Naive thymus-derived CD8-positive, alpha-beta T cell (primary cell): ENCODE measurements at places on chromosomes 3 and 15.

DNA sequence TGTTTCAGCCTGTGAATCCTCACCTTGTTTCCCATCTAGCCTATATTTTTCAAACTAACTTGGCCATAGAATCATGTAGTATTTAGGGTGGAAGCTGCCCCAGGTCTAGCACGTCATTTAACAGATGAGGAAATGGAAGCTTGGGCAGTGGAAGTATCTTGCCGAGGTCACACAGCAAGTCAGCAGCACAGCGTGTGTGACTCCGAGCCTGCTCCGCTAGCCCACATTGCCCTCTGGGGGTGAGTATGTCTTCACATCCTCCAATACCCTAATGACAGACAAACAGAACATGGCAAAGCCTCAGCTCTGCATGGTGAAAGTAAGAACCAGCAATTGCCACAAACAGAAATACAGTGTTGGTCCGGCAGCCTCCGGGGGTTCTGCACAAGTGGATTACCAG is 2.2 kb upstream of the CCR5 start:
- no peak for DNase-seq
- peak overlapping the region; percentile 69 for H3K27ac ChIP-seq
- H3K4me1 ChIP-seq = peaks cover 9% of the 10 kb centered on the region
- no peaks in the 10 kb centered on the region for H3K36me3 ChIP-seq
- peaks cover 3% of the 10 kb centered on the region for H3K27me3 ChIP-seq

- no peaks in the 10 kb centered on the region for H3K4me1 ChIP-seq
- DNase-seq = no peak
- H3K27ac ChIP-seq = no peak overlapping the region
- no peaks in the 10 kb centered on the region for H3K36me3 ChIP-seq
- H3K4me3 ChIP-seq = no peak overlapping the region
Observed at GRCh38 chr3:7207125-7207524, 346.2 kb downstream of the GRM7 start.

DNA sequence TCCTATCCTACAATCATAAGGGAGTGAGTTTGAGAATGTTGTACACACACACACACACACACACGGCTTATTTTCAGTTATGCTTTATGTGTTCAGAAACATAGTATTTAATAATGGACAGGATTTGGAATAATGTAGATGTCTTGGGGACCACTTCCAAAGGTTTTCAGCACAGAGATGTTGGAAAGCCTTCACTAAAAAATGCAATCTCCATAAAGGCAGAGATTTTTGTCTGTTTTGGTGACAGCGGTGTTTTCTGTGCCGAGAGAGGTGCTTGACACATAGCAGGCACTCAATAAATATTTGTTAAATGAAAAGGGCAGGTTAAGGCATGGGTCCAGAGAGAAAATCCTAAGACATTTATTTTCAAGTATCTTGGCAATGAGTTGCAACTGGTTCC is 428.2 kb upstream of the RGMA start:
- peaks cover 2% of the 10 kb centered on the region for H3K27me3 ChIP-seq
- H3K4me3 ChIP-seq = no peak overlapping the region
- H3K27ac ChIP-seq = no peak overlapping the region
- no peaks in the 10 kb centered on the region for H3K36me3 ChIP-seq
- no peak for DNase-seq

GRCh38 chr3:40086890-40087883 is 222.3 kb upstream of the EIF1B start:
- no peak overlapping the region for H3K4me3 ChIP-seq
- no peak for DNase-seq
- no peaks in the 10 kb centered on the region for H3K4me1 ChIP-seq
- H3K36me3 ChIP-seq = no peaks in the 10 kb centered on the region

DNA sequence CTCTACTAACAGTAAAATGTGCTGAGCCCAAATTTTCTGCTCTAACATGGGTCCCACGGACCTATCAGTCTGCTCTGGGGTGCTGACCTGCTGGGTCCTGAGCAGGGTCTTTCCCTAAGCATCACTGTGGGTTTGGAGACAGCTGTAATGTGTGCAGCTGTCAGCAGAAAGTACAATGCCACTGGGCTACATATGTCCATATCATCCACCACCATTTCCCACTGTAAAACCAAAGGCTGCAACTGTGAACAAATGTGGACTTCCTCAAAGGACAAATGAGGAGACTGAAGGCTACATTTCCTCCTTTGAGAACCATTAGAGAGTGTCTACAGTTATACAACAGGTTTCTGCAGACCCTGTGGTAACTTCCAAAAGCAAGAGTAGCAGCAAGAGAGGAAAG is 33.8 kb upstream of the IP6K2 start:
- no peak overlapping the region for H3K27ac ChIP-seq
- H3K36me3 ChIP-seq = peaks cover 13% of the 10 kb centered on the region

- no peak overlapping the region for H3K4me3 ChIP-seq
- H3K36me3 ChIP-seq = no peaks in the 10 kb centered on the region
- no peak overlapping the region for H3K27ac ChIP-seq
- peaks cover 3% of the 10 kb centered on the region for H3K27me3 ChIP-seq
- no peak for DNase-seq
Observed at GRCh38 chr3:124845406-124845805, 41.8 kb downstream of the ITGB5 start.

- no peak for DNase-seq
- H3K4me3 ChIP-seq = no peak overlapping the region
- no peaks in the 10 kb centered on the region for H3K4me1 ChIP-seq
- no peak overlapping the region for H3K27ac ChIP-seq
- H3K36me3 ChIP-seq = no peaks in the 10 kb centered on the region
Observed at GRCh38 chr3:65277798-65278197, 590.0 kb upstream of the ADAMTS9 start.

DNA sequence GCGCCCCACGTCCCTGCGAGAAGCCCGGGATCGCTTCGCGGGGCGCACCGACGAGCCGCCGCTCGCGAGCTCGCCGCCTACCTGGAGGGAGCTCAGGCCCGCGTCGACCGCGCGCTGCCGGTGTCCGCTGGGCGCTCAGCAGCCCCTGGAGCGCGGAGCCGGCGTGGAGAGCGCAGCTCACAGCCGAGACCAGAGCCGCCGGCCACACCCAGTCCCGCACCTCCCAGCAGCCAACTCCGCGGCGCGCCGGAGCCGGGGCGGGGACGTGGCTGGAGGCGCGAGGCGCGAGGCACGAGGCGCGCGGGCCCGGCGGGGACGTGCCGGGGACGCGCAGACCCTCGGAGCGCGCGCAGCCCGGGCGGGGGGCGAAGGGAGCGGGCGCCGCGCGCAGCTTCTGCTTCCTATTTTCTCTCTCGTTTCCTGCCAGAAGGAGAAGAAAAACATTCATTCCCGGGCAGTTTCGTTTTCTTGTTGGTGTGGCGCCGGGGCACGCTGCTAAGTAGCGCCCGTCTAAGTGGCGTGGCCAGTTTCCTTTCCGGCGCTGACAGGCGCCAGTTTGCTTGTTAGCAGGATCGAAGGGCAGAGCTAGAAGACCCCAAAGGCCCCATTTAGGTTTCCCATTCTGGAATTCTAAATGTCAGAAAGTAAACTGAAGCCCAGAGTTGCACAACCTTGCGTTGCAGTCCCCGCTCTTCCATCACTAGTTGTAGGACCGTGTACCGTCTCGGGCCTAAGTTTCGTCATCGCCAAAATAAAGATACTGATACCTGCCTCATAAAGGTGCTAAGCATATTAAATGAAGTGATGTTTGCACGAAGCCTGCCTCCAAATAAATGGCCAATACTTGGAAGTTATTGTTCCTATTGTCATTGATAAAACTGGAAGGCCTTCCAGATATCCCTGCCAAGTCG is at the start of gene GNB4:
TSS of gene GNB4 (minus strand) at position 206 of the 911 bp plus-strand sequence. CDS start 25,270 bp downstream, outside the sequence.
- peaks cover 8% of the 10 kb centered on the region for H3K4me1 ChIP-seq
- peak within 1 kb of the TSS; percentile 90 for H3K4me3 ChIP-seq
- H3K27me3 ChIP-seq = peaks cover 51% of the 10 kb centered on the region

- no peak overlapping the region for H3K4me3 ChIP-seq
- no peak for DNase-seq
- H3K27me3 ChIP-seq = peaks cover 8% of the 10 kb centered on the region
Observed at GRCh38 chr15:69860321-69860720, 237.4 kb downstream of the TLE3 start.

DNA sequence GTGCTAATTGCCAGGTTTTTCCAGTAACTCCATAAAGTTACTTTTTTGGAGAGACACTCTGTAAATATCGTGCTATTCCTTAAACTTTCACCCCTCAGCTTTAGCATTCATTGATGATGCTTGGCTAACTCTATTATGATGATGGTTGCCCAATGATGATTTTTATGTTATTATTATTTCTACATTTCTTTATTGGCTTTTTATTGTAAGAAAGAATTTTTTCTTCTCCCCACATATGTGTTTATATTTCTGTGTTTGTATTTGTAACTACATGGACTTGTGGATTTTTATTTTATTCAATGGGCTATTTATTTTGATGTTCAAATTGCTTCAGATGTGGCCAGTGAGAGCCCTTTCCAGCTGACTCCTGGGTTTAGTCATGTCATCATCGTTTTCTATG is 162.5 kb upstream of the BHLHE40 start:
- H3K4me1 ChIP-seq = peaks cover 20% of the 10 kb centered on the region
- peak overlapping the region; percentile 54 for H3K27ac ChIP-seq

DNA sequence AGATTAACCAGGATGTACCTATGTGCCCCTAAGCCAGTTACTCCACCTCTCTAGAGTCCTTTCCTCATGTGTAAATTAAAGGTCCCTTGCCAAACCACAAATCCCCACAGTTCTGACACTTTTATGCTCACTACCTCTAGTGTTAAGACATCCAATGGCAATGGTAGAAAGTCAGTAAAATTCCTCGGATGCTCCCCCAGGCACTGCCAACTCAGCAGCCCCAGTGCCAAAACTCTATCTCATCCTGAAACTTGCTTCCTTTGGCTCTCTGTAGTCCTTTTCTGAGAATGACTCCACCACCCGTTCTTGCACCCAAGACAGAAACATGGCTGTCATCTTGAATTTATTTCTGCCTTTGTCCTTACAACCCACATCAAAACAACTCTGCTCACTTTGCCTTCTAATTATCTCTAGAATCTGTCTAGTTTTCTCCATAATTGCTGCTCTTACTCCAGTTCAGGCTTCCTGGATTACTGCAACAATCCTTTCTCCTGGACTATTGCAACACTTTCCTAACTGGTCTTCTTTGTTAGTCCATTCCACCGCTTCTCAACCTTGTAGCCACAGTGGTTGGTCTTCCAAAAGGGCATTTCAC is 41.6 kb downstream of the MB21D2 start:
- DNase-seq = no peak
- peaks cover 2% of the 10 kb centered on the region for H3K27me3 ChIP-seq
- H3K27ac ChIP-seq = no peak overlapping the region
- H3K4me1 ChIP-seq = no peaks in the 10 kb centered on the region

DNA sequence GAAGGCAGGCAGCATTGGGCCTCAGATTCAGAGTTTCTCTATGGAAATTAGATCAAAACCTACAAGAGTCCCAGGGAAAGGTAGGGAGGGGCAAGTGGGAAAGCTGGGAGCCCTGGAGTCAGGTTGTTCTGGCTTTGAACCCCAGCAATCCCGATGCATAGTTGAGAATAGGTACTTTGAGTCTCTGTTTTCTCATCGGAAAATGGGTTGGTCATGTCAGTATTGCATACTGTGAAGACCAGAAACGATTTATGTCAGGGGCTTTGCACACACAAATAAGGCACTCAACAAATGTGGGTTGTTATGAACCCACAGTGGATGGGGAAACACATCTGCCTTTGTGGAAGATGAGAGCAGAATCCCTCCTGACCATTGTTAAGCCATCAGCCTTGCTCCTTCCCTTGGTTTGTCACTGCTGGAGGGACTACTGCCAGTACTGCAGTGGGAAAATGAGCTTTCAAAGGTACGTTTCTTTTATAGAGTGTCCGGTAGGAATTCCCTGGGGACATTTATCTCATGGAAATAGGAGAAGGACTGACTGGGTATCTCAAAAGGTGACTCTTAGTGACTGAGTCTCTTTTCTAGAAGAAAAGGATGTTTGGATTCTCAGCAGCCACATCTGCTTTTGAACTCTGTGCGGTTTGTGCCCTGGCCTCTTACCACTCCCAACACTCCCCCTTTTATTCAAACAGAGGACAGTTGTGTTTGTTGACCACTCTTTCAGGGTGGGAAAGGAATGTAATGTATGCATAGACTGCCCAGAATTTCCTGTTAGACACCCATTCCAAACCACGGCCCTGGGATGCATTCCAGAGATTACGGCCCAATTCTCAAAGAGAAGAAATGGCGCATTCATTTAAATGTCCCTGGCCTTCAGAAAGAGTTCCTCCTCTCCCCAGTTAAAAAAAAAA is 54.6 kb upstream of the VILL start:
- H3K27me3 ChIP-seq = no peaks in the 10 kb centered on the region
- no peak overlapping the region for H3K4me3 ChIP-seq
- no peaks in the 10 kb centered on the region for H3K4me1 ChIP-seq
- no peak overlapping the region for H3K27ac ChIP-seq
- H3K36me3 ChIP-seq = no peaks in the 10 kb centered on the region

DNA sequence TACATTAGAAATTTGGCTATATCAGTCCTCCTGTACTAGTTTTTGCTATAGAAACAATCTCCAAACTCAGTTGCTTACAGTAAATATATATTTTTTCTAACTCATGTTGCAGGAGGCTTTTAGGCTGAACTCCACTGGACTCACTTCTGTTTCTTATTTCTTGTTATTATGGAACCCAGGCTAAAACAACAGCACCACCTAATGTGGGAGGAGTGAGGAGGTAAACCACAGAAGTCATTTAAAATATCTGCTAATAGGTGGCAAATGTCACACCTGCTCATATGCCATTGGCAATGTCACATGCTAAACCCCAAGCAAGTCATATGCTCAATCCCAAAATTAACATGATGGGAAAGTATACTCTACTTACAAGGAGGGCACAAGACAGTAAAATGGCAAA is 462.2 kb downstream of the PLOD2 start:
- DNase-seq = no peak
- no peak overlapping the region for H3K27ac ChIP-seq
- no peaks in the 10 kb centered on the region for H3K27me3 ChIP-seq
- no peaks in the 10 kb centered on the region for H3K36me3 ChIP-seq

- H3K4me1 ChIP-seq = no peaks in the 10 kb centered on the region
- no peaks in the 10 kb centered on the region for H3K27me3 ChIP-seq
- no peaks in the 10 kb centered on the region for H3K36me3 ChIP-seq
- DNase-seq = no peak
- H3K4me3 ChIP-seq = no peak overlapping the region
Observed at GRCh38 chr3:160886421-160886820, 130.4 kb downstream of the PPM1L start.

- H3K27ac ChIP-seq = no peak overlapping the region
- H3K36me3 ChIP-seq = peaks cover 2% of the 10 kb centered on the region
- H3K27me3 ChIP-seq = no peaks in the 10 kb centered on the region
- H3K4me1 ChIP-seq = peaks cover 22% of the 10 kb centered on the region
- DNase-seq = peak; percentile 18
Observed at GRCh38 chr3:45546716-45547701, 47.5 kb upstream of the LIMD1 start.

- DNase-seq = no peak
- peaks cover 24% of the 10 kb centered on the region for H3K27me3 ChIP-seq
- no peak overlapping the region for H3K27ac ChIP-seq
- no peaks in the 10 kb centered on the region for H3K4me1 ChIP-seq
- no peaks in the 10 kb centered on the region for H3K36me3 ChIP-seq
Observed at GRCh38 chr15:79261836-79262235, 20.7 kb upstream of the ANKRD34C start.

- no peaks in the 10 kb centered on the region for H3K27me3 ChIP-seq
- peak; percentile 46 for DNase-seq
- no peaks in the 10 kb centered on the region for H3K36me3 ChIP-seq
- H3K27ac ChIP-seq = no peak overlapping the region
Observed at GRCh38 chr3:187150599-187150998, 11.3 kb upstream of the RPL39L start.

GRCh38 chr3:10583798-10584708 is 78.7 kb upstream of the ATP2B2 start:
- H3K4me1 ChIP-seq = no peaks in the 10 kb centered on the region
- peaks cover 62% of the 10 kb centered on the region for H3K27me3 ChIP-seq
- no peak for DNase-seq
- H3K27ac ChIP-seq = peak overlapping the region; percentile 49
- H3K4me3 ChIP-seq = no peak overlapping the region

GRCh38 chr3:49471856-49472495 is 1.9 kb downstream of the DAG1 start:
- H3K4me1 ChIP-seq = peaks cover 42% of the 10 kb centered on the region
- H3K27me3 ChIP-seq = no peaks in the 10 kb centered on the region
- no peaks in the 10 kb centered on the region for H3K36me3 ChIP-seq
- no peak for DNase-seq
